ENCODE measurements at places on chromosomes 4 and X.
A peak's percentile ranks its signal among the peaks of the same experiment; 100 is the strongest.

GRCh38 chr4:184400891-184401290 is 73.5 kb downstream of the IRF2 start:
- no peak for DNase-seq
- H3K27me3 ChIP-seq, result no peaks in the 10 kb centered on the region
- H3K4me3 ChIP-seq, result no peak overlapping the region
- peaks cover 9% of the 10 kb centered on the region for H3K36me3 ChIP-seq
- no peaks in the 10 kb centered on the region for H3K4me1 ChIP-seq
- no peak overlapping the region for H3K27ac ChIP-seq

- H3K27ac ChIP-seq, result peak overlapping the region; percentile 97
- DNase-seq, result peak; percentile 67
- H3K36me3 ChIP-seq, result no peaks in the 10 kb centered on the region
These were observed 667 bp downstream of the G3BP2 start for GRCh38 chr4:75672461-75673026.

DNA sequence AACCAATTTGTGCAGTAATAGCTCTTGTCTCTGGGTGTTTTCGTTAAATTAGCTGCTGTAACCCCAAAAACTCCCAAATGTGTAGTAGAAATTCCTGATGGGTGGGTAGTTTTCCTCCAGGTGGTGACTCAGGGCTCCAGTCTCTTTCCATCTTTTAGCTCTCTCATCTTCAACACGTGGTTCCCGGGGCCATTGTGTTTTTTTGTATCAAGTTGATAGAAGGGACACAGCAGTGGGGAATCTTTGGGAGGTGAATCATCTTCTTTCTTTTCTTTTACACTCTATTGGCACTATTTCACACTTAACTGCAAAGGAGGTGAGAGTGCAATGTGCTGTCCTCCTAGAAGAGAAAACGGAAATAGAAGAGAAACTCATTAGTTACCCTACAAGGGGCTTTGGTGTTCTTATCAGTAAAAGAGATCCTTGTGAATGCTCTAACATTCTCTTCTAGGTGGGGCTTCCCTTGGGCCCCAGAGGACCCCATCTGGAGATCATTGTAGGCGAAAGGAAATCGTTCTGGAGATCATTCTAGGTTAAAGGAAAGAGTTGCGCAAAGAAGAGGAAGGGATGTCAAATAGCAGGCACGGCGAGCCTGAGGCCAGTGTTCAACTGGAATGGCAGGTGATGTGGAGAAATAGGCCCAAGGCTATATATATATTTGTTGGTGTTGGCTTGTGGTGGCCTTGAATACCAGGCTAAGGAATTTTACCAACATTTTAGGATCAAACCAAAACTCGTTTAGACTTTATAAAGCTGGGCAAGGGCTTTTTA is 68.2 kb upstream of the ACSL1 start:
- no peaks in the 10 kb centered on the region for H3K36me3 ChIP-seq
- no peaks in the 10 kb centered on the region for H3K27me3 ChIP-seq
- no peak for DNase-seq
- H3K4me1 ChIP-seq, result no peaks in the 10 kb centered on the region

GRCh38 chr4:44121210-44121609 is 327.4 kb downstream of the KCTD8 start:
- H3K27ac ChIP-seq, result no peak overlapping the region
- H3K36me3 ChIP-seq, result no peaks in the 10 kb centered on the region
- H3K27me3 ChIP-seq, result no peaks in the 10 kb centered on the region
- H3K4me1 ChIP-seq, result no peaks in the 10 kb centered on the region
- no peak overlapping the region for H3K4me3 ChIP-seq

DNA sequence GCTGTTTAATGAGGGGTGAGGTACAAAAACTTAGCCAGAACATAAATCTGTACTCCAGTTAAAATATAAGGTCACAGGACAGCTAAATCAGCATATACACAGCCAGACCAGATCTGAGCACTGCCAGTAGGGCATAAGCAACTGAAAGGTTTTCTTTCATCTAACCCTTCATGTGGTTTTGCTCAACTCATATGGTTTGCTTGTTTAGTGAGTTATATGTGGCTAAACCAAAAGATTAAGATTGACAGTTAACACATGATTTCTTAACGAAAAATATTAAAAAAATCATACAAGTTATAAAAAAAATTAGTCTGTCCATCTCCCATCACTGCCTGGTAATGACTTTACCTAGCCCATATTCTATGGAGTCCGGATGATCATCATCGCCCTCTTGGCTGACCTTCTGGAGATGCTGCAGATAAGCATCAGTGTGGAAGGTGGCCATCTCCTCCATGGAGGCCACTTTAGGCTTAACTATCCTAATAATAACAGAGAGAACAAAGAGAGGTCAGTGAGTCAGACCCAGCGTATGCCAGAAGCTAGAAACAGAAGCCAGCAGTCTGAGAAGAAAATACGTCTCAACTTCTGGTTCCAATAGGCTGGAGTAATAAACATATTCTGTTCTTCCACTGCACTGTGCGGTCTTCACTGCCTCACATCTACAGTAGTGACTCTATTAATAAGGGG is 4.1 kb downstream of the HDAC8 start:
- H3K27me3 ChIP-seq, result no peaks in the 10 kb centered on the region
- DNase-seq, result no peak
- H3K4me1 ChIP-seq, result no peaks in the 10 kb centered on the region
- H3K36me3 ChIP-seq, result peaks cover 4% of the 10 kb centered on the region
- H3K4me3 ChIP-seq, result no peak overlapping the region

- DNase-seq, result peak; percentile 15
- H3K27ac ChIP-seq, result no peak overlapping the region
- no peaks in the 10 kb centered on the region for H3K36me3 ChIP-seq
These were observed 478.4 kb downstream of the BCOR start for GRCh38 chrX:39619182-39620009.

DNA sequence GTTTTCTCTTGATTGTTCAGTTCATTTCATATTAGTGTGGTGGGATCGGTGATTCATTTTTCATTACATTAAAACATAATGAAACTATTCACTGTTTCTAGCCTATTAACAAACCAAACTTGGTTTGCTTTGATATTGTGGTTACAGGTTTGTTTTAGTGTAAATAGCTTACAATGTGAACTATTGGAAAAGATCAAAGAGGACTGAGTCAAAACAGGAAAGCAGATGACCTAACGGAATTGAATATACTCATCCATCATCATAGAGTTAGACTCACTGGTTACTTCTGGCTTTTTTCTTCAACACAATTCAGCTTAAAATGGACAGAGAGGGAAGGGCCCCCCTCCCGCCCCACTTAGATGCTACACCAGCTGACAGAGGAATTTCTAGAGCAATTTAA is 616.2 kb upstream of the AADAT start:
- H3K27me3 ChIP-seq, result no peaks in the 10 kb centered on the region
- no peak for DNase-seq
- H3K27ac ChIP-seq, result no peak overlapping the region

DNA sequence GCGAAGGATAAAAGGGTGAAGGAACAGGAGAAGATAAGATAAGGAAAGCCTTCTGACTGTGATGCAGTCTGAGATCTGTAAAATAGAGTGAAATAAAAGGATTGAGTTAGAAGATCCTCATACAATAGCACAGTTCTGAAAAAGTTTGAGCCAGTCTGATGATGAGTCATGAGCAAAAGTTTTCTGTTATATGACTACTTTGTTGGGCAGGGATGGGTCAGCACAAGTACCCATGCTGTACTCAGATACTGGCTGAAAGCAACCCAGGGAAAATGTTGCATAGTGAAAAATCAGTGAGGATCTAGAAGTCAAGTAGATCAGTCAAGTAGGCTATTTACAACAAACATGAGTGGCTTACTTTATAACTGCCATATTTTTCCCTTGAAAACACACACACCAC is 253.5 kb downstream of the PCDH10 start:
- H3K4me3 ChIP-seq, result no peak overlapping the region
- H3K27me3 ChIP-seq, result no peaks in the 10 kb centered on the region
- no peaks in the 10 kb centered on the region for H3K36me3 ChIP-seq
- no peaks in the 10 kb centered on the region for H3K4me1 ChIP-seq
- peak; percentile 15 for DNase-seq

Measured in cardiac muscle cell (in vitro differentiated cells and primary cell).